Posterior cingulate gyrus (tissue), 11 donors: ENCODE measurements at places on chromosomes 4 and X.

DNA sequence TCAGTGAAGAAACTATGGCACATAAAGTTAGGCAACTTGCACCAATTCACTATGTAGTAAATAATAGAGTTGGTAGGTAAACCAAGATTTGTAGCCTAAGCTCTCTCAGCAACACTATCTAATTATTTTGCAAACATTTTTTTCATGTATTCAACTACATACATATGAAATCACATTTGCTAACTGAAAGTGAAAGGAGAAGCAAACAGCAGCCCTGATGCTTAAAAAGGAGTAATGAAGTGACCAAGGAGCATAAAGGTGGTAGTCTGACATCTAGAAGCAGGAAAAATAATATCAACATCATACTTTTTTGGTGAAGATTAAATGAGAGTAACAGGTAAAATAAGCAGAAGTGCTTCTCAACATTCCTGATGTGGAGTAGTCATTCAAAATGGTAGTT is 603.7 kb downstream of the GRXCR1 start:
- no peak for DNase-seq

DNA sequence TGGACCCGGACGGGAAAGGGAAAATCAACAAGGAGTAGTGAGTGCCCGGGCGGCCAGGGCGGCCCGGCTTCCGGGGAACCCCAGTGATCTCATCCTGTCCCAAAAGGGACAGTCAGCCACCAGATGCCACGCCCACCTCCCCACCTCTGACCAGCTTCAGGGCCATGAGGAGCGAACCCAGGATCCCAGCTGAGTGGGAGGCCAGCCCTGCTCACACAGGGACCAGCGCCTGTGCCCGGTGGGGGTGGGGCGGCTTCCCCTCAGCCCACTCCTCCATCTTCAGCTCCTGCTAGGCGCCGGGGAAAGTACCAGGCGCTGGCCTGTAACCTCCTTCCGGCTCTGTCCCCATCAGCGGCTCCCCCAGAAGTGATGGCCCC is 6.2 kb downstream of the MYL5 start:
- no peak for DNase-seq

DNA sequence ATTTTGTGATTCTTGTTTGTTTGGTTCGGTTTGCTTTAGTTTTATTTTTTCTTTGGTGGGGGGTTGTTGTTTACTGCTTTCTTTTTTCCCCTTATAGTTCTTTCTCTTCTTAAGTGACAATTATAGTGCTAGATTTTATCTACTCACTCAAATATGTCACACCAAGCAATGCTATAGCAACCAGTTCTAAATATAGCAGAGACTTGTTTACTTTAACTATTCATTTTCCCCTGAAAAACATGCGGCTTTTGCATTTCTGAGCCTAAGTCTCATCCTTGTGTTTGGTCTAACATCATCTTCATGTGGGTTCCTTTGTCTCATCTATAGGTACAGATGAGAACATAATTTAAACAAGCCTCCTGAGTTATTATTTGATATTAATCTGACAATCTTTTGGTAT is 676.6 kb downstream of the FAT4 start:
- DNase-seq, result no peak

- no peak for DNase-seq
Measured at GRCh38 chr4:85788604-85789003, 313.7 kb downstream of the ARHGAP24 start.

- no peak for DNase-seq
Measured at GRCh38 chr4:54863571-54864255, 206.0 kb downstream of the KIT start.

DNA sequence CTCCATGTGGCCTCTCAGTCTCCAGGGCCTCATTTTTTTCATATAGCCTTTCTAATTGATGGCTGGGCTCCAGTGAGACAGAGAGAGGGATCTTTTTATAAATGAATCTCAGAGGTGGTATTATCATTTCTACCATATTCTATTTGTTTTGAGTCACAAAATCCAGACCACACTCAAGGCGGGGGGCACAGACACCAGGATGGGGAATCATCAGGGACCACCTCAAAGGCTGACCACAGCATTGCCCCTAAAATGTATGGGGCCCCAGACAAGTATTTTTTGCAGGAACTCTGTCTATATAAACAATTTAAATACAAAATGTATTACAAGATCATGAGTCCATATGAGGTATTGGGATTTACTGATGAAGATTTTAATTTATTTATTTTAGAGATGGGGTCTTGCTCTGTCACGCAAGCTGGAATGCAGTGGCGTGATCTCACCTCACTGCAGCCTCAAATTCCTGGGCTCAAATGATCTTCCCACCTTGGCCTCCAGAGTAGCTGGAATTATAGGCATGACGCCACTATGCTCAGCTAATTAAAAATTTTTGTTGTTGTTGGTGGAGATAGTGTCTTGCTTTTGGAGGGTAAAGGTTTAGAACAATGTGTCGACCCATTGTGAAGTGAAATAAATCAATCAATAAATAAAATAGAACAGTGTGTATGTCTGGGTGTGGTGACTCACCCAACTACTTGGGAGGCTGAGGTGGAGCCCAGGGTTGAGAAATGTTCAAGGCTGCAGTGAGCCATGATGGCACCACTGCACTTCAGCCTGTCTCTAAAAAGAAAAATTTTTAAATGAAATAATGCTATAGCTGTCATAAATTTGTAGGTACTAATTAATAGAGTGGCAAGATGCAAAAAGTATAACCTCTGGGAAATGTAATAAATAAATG is 29.4 kb downstream of the WDR13 start:
- no peak for DNase-seq

- no peak for DNase-seq
Measured at GRCh38 chr4:184898793-184899192, 73.0 kb upstream of the ACSL1 start.

- DNase-seq, result no peak
Measured at GRCh38 chr4:137363496-137363895, 168.8 kb downstream of the PCDH18 start.

DNA sequence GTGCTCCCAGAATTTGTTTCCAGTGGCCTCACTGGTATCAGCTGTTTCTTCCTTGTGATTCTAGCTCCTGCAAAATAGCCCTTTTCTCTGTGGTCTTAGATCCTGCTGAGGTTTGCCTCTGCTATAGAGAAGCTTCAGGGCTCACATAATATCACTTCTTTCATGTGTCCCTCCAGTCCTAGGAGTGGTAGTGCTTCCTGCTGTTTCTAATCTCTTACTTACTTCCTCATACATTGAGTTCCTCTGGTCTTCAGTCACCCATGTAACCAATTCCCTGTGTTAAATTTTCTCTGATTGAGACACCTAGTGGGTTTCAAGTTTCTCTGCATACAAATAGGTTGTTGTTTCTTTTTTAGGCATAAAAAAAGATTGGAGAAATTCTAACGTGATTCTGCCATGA is 1567.9 kb downstream of the ARAP2 start:
- DNase-seq, result no peak

GRCh38 chrX:68897118-68897945 is 68.5 kb downstream of the EFNB1 start:
- DNase-seq, result no peak

- no peak for DNase-seq
Measured at GRCh38 chr4:151564321-151564720, 155.3 kb downstream of the FHIP1A start.

DNA sequence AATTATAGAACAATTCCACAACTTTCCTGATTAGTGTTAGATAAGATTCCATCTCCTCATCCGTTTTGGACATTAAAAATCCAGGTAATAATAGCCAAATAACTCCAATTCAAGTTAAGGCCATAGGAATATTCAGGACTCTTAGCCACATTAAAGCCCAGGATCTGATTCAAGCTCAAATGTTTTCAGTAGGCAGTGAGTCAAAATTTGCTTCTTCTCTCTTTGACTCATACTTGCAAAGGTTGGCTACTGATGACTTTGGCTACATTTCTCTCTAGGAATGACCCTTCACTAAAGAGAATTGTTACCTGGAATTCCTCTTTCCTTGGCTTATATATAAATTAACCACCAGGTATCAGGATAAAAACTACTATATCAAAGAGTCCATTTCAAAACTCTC is 354.9 kb upstream of the HS3ST1 start:
- DNase-seq, result no peak

DNA sequence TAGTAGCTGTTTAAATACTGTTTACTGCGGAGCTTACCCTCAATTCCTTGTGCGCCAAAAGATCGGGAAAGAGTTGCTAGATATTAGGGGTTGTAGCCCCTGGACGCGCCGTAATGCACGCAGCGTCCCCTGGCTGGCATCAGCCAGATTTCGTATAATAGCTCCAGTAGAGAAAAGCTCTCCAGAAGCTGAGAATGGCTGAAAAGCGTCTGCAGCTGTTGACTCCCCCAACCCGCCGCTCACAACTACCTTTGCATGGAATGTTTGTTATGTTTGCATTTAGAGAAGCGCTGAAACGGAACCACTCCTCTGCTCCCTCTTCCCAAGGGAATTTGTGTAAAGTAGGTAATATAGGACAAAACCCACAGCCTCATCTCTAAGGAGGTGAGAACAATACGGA is 3.7 kb downstream of the DOCK11 start:
- DNase-seq, result peak; percentile 3

GRCh38 chr4:1842993-1843448 is 12.9 kb downstream of the LETM1 start:
- DNase-seq, result no peak

- no peak for DNase-seq
Measured at GRCh38 chr4:30744957-30745640, 24.9 kb downstream of the PCDH7 start.

DNA sequence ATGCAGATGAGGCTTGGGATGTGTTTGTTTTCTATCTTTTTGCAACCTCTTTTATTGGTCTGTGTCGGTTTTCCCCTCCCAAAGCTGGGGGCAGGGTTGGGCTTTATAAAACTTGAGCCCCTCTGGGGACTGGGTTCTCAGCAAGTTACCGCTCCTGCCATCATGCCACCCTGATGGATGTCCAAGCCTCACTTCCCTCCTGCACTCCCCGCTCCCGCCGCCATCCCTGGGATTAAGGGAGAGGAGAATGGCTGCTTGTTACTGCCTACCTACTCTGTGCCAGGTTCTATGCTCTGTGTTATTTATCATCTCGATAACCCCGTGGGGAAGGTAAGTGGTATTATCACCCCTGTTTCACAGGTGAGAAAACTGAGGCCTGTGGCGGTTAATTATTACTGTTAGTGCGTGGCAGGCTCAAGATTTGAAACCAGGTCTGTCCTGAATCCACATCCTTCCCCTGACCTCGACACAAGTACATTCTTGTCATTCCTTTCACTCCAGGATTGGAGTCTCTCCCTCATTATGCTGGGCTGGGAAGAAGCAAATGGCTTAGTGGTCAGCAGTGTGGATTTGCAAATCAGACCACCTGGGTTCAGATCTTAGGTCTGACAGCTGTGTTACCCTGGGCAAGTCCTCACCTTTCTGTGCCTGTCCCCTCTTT is 4.5 kb downstream of the UBA1 start:
- no peak for DNase-seq

GRCh38 chr4:90293320-90293719 is 166.1 kb downstream of the CCSER1 start:
- no peak for DNase-seq

DNA sequence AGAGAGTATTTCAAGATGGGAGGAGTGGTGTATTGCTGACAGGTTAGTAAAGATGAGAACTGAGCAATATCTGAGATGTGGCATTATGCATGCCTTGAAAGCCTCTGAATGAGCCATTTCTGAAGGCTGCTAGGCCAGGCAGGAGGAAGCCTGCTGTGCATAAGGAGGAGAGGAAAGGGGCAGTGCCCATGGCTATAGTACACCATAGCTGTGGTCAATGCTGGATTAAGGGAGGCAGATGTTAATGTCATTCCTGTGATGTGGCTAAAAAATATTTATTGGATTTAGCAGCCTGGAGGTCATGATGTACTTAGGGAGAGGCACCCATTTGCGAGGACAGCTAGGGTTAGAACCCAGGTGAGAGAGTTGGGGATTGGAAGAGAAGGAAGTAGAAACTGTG is 130.0 kb upstream of the LNX1 start:
- no peak for DNase-seq

DNA sequence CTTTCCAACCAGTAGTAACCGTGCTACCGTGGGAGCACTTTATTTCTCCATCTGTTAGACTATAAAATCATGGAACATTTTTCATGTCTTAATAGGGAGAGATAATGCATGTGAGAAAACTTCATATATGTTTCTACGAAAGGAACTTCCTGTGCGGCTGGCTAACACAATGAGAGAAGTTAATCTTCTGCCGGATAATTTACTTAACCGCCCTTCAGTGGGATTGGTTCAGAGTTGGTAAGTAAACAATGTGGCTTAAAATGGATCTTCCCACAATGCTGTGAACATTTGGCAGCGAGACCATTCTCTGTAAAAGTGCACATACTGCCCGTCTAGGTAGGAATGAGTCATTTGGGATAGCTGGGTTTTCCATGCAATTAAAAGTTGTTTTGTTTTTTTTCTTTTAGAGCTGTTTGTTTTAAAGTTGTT is 29.6 kb downstream of the PDK3 start:
- no peak for DNase-seq

DNA sequence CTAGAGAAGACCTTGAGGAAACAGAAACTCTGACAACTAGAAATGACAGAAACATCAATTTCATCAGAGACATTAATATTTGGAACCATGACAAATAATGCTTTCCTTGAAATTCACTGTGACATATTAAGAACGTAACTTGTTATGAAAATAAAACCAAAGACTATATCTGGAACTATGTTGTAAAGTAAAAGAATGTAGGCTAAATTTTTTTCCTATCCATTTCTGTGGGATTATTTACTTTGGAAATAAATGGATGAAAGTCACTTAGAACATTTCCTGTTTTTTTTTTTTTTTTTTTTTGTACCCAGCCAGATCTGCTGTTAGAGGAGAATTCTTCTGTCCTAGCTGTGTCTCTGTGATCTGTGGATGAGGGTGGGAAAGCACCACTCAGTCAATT is 255.9 kb downstream of the SPRY1 start:
- DNase-seq, result no peak

DNA sequence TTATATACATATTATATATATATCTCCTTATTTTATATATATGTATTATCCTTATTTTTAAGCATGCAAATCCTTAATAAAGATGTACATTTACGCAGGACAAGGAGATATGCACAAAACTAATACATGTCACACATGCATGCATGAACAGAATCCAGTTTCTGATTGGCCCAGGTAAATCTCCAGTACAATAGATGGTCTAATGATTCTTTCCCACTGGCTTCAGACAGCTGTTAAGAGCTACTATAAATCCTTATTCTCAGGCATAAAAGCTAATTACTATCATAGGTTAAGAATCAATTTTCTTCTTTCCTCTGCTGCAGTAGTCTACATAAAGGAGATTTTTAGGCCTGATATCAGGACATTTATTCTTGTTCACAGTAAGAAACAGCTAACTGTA is 689.8 kb downstream of the KCTD8 start:
- DNase-seq, result no peak
